ENCODE measurements at places on chromosomes 5 and 9.
A peak's percentile ranks its signal among the peaks of the same experiment; 100 is the strongest.

DNA sequence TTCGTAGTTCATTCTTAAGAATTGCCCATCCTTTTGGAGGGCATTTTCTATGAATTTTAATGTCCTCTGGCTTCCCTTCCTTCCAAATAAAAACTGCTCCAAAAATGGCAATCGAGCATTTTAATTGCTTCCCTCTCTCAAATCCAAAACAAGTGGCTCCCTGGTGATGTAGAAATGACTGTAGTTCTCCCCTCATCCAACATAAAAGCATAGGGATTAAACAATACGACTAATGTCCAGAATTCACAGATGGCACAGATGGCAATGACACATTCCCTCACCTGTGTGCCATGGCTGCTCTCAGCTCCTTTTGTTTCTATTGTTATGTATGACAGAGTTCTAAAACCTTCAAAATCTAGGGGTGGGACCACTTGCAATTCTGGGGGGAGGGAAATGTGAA is 417.3 kb downstream of the RAB3C start:
- no peak for DNase-seq

DNA sequence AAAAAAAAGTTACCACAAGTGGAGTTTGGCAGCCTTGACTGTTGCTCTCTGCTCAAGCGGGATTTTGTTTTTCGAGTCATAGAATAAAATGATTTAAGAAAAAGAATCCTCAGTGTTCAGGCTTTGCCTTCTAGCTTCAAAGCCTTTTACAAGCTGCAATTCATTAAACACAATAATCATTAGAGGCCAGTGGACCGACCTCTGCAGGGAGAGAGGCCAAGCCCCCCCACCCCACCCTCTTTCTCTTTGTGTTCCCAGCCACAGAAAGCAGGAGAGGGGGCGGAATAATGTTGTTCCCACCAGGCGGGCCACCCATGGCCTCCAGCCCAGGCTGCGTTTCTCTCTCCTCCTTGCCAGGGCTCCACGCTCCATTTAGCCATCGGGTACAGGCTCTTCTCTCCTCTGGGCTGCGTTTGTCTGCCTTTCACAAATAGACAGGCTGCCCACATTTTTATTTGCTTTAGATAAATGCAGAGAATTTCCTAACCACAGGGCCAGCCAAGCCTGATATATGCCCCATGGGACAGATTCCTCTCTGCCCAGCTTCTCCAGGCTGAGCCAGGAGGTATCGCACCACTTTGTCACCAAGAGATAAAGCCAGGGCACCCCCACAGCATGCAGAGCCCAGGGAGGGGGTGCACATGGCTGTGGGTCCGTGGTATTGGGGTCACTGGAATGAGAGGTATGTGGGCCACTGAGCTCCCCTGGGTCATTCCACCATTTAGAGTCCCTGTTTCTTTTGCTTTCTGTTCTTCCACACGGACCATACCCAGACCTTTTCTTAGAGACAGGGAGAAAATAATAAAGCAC is 318.8 kb downstream of the PIK3R1 start:
- no peak for DNase-seq

- no peak for DNase-seq
These were observed 1.7 kb upstream of the VCP start for GRCh38 chr9:35074141-35074540.

GRCh38 chr5:77486344-77486962 is 5.7 kb downstream of the WDR41 start:
- no peak for DNase-seq

DNA sequence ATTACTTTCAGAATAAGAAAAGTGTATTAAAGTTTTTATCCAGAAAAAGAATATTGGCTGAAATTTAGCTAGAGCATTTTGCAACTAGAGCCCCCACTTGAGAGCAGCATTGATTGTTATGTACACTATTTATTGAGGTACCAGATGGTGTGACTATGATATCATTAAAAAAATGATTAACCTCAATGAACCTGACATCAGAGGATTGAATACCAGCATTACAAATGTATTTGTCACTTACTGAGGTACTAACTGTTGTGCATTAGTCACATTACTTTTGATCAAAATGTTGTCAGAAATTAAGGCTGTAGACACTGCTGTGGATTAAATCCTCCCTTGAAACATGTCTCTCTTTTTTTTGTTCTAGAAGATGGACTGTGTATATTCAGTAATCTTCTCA is 127.8 kb upstream of the DHFR start:
- DNase-seq: no peak

DNA sequence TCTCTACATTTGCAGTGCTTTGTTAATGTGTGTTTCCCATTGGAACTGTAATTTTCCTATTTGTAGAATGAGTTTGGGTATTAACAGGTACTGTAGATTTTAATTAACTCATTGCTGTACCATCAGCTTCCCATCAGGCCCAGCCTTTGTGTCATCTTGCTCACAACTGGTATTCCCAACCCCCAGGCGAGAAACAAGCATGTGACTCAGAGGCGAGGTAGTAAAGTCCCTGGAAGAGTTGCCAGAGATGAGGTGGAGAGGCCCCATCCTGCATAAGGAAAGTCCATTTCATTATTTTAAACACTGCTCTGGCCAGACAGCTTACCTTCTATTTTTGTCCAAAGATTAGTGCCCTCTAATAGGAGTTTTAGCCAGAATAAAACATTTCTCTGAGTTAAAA is 29.9 kb downstream of the ADCY2 start:
- no peak for DNase-seq

- DNase-seq: no peak
These were observed 561.3 kb upstream of the KLF4 start for GRCh38 chr9:108050894-108051293.

GRCh38 chr5:126456217-126456820 is 33.1 kb downstream of the GRAMD2B start:
- DNase-seq: peak; percentile 16

DNA sequence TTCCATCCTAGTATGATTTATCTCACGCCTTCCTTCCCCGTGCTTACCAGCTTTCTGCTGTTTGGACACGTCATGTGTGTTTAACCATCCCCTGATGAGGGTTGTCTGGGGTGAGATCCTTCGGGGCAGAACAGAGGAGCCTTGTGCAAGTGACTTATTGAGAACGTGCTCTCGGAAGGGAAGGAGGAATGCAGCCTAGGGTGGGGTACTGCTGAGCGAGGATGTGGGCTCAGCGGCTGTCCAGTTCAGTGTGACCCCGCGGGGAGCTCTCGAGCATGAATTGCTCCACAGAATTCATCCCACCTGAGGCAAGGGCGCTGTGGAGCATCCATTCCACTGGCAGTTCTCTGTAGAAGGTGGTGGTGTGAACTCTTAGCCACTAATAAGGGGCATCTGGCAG is 4.0 kb downstream of the MYOZ3 start:
- no peak for DNase-seq

DNA sequence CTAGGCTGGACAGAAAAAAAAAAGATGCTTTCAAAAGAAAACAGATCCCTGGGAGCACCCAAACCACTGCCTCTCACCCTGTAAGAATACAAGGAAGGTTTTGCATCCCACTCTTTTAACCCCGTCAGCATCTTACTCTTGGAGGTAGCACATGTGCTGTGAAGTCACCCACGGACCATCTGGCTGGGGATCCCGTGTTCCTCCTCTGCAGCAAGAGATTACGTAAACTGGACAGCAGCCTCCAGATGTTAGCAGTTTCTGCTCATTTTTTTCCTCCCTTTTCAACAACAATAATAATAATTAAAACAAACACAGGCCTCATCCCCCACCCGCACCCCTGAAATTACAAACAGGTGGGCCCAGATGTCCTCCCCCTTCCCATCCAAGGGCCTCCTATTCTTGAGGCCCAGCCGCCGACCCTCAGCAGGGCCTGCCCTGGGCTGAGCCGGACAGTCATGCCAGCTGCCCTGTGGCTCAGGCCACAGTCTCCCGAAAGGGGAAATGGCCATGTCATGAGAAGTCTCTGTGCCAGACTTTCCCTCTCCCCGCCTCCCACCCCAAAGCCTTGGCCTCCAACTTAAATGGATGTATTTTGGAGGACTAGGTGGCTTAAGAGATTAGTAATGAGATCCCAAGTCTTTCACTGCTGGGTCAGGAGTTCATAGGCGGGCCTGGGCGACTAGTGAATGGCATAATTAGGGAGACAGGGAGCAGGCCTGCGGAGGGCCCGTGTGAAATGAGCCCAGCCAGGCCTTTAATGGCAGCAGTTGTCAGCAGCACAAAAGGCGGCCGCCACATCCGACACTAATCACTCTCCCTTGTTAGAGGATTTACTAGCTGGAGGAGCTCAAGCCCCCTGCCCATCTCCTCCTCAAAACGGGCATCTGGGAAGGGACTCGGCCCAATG is 165.1 kb downstream of the PAPPA start:
- DNase-seq: no peak

GRCh38 chr5:37739817-37740261 is 100.0 kb downstream of the GDNF start:
- DNase-seq: no peak

DNA sequence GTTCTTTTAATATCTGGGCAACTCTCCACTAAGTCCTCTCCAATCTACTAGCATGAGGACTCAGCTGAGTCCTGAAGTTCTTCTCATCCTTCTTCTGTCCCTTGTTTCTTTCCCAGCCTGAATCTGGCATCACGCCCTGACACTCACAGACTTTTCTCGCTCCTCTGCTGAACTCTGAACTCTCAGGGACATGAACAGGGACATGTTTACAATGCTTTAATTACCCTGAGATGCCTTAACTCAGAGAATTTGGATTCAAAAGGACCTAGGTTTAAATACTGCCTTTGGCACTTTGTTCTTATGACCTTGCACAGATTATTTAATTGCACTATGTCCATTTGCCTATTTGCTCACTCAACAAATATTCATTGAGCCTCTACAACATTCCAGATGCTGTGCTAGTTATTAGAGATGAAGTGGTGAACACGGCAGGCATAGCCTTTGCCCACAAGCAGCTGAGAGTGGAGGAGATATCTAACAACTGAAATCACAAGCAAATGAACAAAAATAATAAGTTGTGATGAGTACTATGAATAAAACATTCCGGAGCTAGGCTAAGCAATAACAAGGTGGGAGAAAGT is 106.0 kb downstream of the ADRB2 start:
- no peak for DNase-seq

- no peak for DNase-seq
These were observed 150.3 kb upstream of the ACTBL2 start for GRCh38 chr5:57632937-57633336.

DNA sequence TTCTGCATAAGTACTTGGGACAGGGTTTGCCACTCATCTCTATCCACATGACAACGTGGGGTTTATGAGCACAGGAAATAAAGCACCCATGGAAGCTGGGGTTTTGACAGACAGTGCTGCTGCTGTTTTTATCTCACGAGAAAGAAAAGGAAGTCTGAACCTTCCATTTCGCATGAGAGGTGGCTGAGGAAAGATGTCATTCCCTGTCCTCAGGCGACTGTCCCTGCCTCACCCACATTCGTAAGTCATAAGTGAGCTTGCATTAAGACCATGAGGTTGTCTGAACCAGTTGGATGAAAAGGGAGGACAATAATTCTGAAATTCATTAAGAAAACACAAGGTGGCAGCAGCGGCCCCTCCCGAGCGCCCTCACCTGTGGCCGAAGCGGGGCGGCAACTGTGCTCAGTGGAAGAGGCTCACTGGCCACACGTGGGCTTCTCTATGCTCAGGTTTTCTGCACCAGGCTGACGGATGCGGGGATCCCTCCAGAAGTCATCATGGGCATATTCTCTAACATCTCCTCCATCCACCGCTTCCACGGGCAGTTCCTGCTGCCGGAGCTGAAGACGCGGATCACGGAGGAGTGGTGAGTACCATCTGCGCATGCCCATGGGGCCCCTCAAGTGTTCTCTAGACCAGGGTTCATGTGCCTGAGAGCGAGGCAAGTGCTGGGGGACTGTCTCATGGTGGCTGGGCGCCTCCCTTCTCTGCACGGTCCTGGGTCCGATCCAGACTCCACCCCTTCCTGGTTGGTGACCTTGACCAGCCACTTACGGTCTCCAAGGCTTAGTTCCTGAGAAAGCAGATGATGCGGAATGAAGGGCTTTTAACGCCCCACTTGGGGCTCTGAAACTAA is 54.7 kb upstream of the SUSD3 start:
- DNase-seq: peak; percentile 49

DNA sequence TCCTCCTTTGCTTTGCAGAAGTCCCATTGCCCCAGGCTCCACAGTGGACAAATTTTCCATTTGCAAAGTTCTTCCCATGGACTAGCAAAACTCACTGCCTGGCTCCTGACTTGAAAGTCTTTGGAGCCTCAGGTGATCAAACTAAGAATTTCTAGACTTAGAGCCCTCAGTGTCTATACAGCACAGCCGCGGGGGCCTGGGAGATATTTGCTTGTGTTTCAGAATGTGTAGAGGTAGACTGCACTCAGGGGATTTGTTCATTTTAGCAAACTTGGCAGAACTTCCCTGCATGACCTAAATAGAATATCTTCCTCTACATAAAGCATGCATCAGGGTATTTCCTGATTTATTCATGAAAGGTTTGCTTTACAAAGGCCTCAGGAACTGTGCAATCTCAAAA is 384.2 kb upstream of the ZNF462 start:
- DNase-seq: no peak

DNA sequence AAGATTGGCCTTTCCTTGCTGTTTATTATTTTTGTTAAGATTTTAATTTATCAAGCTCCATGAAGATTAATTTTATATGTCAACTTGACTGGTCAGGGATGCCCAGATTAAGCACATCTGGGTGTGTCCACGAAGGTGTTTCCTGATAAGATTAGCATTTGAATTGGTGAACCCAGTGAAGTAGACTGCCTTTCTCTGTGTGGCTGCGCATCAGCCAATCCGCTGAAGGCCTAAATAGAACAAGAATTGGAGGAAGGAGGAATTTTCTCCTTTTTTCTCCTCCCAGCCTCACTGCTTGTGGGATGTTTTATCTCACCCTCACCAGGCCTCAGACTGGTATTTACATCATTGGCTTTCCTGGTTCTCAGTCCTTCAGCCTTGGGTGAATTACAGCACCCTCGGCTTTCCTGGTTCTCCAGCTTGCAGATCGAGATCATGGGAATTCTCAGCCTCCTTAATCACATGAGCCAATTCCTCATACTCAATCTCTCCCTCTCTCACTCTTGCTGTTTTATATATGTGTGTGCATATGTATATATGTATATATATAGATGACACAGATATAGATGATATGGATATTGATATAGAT is 135.4 kb upstream of the SPEF2 start:
- no peak for DNase-seq

DNA sequence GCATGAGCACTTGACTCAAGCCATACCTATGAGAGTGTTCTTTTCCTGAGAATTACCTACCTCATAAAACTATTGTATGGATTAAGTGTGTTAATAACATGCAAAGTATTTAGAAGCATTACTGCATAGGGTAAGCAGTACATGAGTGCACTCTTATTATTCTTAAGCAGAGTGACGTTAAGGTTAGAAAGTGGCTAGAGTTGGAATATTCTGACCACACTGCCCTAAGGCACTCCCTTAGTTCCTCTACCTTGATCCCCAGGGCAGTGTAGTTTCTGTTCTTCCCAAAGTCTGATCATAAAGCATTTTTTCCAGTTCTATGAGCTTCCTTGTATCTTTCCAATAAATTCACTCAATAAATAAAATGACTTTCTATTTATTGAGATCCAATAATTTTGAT is 189.2 kb downstream of the PCSK1 start:
- no peak for DNase-seq

DNA sequence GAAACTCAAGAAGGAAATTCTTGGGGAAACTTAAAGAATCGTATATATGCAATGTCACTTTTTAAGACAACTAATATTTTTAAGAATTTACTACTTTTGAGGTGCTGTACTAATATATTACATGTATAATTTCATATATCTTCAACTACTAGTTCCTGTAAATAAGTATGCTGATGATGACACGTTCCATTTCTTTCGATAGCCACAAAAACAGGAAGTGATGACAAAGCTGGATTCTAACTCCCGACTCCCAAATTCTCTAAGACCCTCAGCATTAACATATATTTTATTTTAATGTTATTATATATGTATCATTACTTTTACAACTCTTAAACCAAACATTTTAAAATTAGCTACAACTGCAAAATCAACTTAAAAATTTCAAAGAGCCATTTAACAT is 74.8 kb downstream of the STK32A start:
- DNase-seq: no peak
